ENCODE measurements at places on chromosomes 7 and 10.

DNA sequence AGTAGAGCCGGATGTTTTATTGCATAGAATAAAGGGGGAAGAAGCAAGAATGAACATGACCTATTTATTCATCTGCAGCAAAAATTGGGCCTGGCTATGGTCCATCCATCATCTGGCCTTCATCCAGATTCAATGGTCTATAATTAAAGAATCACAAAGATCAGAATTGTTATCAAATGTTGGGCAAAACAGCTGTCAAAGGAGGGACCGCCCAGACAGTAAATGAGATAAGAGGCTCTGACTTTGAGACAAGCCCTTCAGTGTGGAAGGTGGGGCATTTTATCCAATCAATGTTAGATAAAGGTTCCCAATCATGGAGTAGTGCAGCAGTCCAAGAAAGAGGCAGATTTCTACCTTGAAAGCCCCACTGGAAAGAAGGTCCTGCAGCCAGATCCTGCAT lies 153.5 kb downstream of the PARD3 start:
- DNase-seq: no peak

- DNase-seq: no peak
Measured at GRCh38 chr10:5404208-5405041, at the start of gene TUBAL3. TSS of gene TUBAL3 (minus strand) at chr10:5404828. CDS start at chr10:5404792, 36 bp downstream.

- DNase-seq: no peak
Measured at GRCh38 chr7:33627741-33628140, 277.6 kb upstream of the BMPER start.

- DNase-seq: no peak
Measured at GRCh38 chr10:50622706-50623662, 772 bp downstream of the SGMS1 start.

GRCh38 chr7:32051128-32051527 lies 19.1 kb downstream of the PDE1C start:
- DNase-seq: no peak

DNA sequence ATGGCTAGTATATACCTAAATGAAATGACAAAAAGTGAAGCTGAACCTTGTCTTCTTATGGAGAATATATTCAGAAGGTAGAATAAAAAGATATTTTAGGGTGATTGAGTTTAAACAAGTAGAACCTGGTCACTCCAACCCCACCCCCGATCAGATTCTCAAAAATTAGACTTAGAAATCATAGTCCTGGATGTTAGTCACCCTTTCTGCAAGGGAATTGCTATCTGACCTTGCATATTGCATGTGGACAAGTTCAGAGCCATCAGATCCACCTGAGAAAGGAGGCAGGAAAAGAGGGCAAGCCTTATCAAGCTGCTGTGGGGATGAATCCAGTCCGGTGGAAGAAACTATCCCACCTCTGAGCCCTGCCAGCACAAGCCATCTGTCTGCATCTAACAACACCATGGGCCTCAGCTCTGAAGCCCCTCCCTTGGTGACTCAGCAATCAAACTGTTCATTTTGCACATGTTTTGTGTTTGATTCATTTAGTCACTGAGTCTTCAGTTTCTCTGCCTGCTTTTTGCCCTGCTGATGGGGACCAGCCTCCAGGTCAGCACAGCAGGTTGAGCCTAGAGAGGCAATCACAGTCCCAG lies 727.3 kb downstream of the AUTS2 start:
- DNase-seq: no peak

DNA sequence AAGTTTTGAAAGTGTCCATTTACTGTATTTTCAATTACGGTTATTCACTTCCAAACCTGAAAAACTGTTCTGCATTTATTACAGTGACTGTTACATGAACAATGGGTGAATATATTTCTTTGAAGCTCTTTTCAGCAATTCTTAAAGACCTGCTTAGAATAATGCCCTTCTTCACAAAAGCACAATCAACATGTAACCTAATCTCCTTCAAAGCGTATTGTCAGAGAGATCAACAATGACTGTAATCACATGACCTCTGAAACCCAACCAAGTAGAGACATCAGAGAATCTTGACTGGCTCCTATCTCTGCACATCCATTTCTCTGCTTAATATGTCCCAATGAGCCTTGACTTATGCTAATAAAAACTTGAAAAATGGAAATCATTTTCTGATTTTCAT lies 126.7 kb downstream of the NRCAM start:
- no peak for DNase-seq
